AG10803 (cell line): ENCODE measurements at places on chromosomes 6 and 20.

- DNase-seq = no peak
Measured at GRCh38 chr6:8047541-8048292, 16.5 kb downstream of the BLOC1S5 start.

- DNase-seq = no peak
Measured at GRCh38 chr6:97110149-97110548, 172.9 kb downstream of the MMS22L start.

GRCh38 chr20:50199703-50200102 is 9.1 kb downstream of the CEBPB start:
- no peak for DNase-seq

GRCh38 chr6:72999995-73000394 is 225.3 kb downstream of the KHDC1L start:
- DNase-seq = no peak

GRCh38 chr6:86031713-86032112 is 389.0 kb upstream of the SYNCRIP start:
- DNase-seq = no peak

DNA sequence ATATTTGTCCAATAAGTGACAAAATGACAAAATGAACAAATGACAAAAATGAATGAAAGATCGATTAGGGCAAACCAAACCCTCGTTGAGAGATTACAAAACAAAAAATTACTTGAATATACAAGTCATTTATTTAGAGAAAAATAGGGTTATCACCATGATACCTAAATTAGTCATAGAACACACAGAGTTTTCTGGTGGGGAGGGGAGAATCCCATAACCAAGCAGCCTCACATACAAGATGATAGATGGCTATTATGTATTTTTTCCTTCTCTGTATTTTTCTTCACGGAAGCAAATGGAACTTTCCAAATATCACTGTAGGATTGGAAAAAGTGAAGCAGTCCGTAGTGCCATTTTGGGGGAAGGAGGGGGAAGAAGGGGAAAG is 28.5 kb upstream of the BMP6 start:
- no peak for DNase-seq

DNA sequence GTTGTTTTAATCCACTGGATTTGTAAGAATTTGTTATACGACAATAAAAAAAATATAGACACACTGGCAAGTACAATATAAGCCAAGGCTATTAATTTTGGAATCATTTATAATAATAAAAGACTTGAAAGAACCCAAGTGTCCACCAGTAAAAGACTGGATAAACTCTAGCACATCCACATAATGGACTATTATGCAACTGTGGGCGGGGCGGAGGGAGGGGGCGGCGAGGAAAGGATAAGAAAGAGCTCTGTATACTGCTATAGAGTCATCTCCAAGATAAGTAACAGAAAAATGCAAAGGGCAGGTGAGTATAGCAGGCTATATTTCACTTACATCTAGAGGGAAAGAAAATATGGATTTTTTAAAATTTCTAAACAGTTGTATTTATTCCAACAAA is 123.3 kb downstream of the TBC1D32 start:
- DNase-seq = no peak

GRCh38 chr20:35248641-35249475 is 22.4 kb downstream of the MMP24 start:
- DNase-seq = peak; percentile 9

DNA sequence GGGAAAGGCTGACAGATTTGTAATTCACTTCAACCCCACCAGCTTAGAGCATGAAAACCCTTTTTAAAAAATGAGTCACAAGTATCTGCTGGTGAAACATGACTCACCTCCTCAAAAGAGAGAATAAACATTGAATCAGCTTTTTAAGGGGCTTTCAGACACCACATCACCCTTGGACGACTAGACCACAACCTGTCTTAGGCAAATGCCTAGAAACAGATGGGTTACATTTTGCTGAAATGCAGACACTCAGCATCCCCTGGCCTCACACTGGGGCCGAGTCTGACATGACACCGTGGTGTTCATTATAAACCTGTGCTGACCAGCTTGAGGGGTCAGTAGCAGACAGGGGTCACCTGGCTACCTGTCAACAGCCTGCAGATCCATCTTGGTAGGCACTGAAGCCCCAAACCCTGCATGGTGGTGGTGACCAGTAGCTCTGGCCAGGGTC is 175.3 kb upstream of the CST7 start:
- DNase-seq = peak; percentile 73

- DNase-seq = no peak
Measured at GRCh38 chr6:116298973-116299372, 19.2 kb upstream of the TSPYL1 start.

- no peak for DNase-seq
Measured at GRCh38 chr20:32282461-32282860, 5.0 kb downstream of the KIF3B start.

DNA sequence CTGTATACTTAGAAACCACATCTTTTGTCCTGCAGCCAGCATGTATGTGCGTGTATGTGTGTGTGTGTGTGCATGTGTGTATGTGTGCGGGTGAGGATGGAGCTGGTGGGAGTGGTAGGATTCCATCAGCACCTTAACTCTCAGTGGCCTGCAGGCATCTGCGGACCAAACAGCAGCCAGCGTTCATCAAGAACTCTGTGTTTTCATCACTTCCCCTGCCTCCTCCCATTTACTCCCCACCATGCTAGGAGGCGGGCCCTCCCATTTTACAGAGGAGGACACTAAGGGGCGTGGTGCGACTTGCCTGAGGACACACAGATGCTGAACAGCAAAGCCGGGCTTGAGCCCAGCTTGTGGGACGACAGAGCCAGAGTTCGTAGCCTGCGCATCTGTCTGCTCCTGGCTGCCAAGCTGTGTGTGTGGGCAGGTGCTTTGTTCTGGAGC is 8.9 kb downstream of the VSTM2L start:
- DNase-seq = peak; percentile 63

- DNase-seq = no peak
Measured at GRCh38 chr20:47540443-47541354, 39.0 kb downstream of the NCOA3 start.

GRCh38 chr6:41315943-41316620 is 19.3 kb upstream of the NCR2 start:
- no peak for DNase-seq

DNA sequence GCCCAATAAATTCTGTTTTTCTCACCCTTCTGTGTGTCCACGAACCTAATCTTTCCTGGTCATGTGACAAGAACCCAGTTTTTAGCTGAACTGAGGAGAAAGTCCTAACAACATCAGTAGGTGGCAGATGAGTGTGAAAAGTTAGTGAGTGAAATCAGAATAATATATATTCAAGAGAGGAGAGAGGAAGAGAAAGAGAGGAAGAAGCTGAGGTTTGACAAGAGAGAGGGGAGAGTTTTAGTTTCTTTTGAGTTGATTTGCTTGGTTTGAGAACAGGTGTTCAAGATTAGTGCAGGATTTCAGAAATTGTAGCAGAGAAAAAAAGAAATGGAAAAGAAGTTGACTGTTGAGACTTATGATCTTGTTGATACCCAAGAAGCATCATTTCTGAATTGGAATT is 930.5 kb upstream of the FLRT3 start:
- DNase-seq = no peak
